ENCODE measurements at places on chromosomes 16 and 17.

GRCh38 chr17:41689497-41690299 lies 1.0 kb downstream of the EIF1 start:
- DNase-seq, result no peak

- DNase-seq, result no peak
These were observed 1.1 kb downstream of the IL17C start for GRCh38 chr16:88639231-88640038.

DNA sequence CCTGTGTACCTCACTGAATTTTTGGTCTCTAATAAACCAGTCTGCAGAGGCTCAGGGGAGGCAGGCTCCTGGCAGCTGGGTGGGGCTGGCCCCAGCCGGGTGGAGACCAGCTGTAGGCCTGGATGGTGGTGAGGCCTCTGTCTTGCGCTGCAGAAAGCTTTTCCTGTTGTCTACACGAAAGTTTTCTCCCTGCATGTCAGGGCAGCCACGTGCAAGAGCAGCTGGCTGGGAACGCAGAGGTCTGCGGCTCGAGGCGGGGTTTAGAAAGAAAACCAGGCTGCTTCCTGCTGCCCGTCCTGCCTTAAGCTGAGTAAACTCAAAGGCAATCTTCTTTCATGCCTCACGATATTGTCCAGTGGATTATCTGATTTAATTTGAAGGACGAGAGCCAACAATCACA lies 2.4 kb downstream of the SERPINF1 start:
- DNase-seq, result peak; percentile 44

GRCh38 chr16:30395155-30395991 lies at the start of gene ZNF48:
ZNF48 (plus strand) TSS chr16:30395420; CDS start chr16:30395795, 375 bp downstream.
- peak; percentile 21 for DNase-seq

- DNase-seq, result no peak
These were observed 56.9 kb upstream of the TEKT3 start for GRCh38 chr17:15398291-15398690.

DNA sequence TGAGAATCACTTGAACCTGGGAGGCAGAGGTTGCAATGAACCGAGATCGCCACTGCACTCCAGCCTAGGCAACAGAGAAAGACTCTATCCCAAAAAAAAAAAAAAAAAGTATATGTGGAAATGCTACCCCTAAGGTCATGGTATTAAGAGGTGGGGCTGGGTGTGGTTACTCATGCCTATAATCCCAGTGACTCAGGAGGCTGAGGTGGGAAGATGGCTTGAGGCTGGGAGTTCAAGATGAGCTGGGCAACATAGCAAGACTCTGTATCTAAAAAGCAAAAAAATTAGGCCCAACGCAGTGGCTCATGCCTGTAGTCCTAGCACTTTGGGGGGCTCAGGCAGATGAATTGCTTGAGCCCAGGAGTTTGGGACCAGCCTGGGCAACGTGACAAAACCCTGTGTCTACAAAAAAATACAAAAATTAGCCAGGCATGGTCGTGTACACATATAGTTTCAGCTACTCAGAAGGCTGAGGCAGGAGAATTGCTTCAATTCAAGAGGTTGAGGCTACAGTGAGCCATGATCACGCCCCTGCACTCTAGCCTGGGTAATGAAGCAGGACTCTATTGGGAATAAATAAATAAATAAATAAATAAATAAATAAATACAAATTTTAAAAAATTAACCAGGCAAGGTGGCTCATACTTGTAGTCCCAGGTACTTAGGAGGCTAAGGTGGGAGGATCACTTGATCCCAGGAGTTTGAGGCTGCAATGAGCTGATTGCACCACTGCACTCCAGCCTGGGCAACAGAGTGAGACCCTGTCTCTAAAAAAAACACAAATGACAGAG lies 32.3 kb upstream of the NUFIP2 start:
- DNase-seq, result no peak

GRCh38 chr17:41178843-41179616 lies 1.0 kb upstream of the KRTAP4-2 start:
- no peak for DNase-seq

- no peak for DNase-seq
These were observed 20.9 kb downstream of the TNS4 start for GRCh38 chr17:40480501-40481003.

DNA sequence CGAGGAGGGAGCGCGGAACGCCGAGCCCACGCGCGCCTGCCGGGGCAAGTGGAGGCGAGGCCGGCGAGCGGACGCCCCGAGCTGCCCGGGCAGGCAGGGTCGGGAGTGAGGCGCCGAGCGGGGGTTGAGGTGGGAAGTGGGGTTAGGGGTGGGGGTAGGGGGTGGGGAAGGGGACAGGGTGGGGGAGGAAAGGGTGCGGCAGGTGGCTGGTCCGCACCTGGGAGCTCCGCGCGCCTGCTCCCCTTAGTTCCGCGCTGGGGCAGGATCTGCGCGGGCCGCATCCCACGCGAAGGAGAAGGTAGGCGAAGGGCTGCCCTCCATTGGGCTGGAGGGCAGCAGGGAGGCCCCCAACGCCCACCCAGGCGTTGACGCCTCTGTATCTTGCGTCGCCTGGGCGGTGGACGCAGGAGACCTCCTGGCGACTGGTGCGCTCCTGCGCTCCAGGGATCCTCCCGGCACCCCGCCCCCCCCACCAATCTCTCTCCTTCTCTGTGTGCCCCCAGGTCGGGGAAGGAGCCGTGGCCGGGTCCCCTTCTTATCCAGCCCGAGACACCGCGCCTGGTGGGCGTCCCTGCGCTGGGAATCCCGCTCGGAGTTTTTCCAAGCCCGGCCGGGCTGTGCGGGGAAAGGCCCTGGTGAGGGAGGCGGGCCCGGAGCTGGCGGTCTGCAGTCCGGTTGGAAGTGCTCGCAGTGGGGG lies 51.3 kb upstream of the AMZ2 start:
- no peak for DNase-seq

DNA sequence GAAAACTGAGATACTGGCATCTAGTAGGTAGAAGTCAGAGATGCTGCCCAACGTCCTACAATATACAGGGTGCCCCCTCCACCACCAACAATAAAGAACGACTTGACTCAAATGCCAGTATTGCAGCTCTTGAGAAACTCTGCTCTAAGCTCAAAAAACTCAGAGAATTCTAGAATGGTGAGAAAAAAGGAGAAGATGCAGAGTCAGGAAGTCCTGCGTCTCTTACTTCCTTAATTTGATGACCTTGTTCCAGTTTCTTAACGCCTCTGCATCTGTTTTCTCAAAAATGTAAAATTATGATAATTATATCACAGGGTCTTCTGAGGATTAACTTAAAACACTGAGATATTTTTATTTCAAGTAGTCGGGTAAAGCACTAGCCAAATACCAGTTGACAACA lies 1.7 kb upstream of the HSBP1 start:
- no peak for DNase-seq

GRCh38 chr16:3695610-3696369 lies 21.5 kb downstream of the TRAP1 start:
- no peak for DNase-seq

GRCh38 chr17:31915456-31916100 lies 14.1 kb upstream of the UTP6 start:
- DNase-seq, result no peak

GRCh38 chr17:7046127-7046724 lies 2.3 kb upstream of the SLC16A11 start:
- DNase-seq, result no peak

DNA sequence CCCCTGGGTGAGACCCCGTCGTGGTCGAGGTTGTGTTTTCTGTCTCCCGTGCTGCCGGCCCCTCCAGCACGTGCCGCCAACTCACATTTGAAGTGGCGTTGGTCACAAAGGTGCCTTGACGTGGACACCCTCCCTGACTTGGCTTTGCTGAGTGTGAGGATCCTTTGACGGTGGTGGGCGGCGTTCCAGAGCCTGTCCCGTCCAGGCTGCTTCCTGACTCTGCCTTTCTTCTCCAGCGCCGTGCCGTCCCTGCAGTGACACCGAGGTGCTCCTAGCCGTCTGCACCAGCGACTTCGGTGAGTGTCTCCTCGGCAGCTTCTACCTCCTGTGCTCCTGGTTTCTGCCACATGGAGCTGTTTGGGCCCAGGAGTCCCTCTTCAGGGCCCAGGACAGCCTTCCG lies 13.5 kb downstream of the METRNL start:
- no peak for DNase-seq

DNA sequence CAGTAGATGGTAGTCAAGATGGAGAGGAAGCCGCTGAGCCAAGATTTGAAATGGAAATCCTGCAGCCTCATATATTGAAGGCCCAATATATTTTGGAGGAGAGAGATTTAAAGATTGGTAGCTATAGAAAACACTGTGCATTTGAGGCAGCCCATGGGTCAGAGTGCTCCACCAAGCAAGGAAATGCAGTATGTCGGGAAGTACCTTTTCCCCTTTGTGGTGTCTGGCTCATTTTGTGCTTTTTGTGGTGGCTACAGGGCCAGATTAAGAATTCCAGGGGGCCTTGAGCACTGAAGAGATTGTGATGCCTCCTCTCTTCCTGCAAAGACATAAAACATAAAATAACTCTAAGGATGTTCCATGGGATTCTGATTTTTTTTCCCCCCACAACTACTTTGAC lies 39.6 kb downstream of the CDRT15 start:
- no peak for DNase-seq

GRCh38 chr16:53998966-53999522 lies 287.5 kb downstream of the IRX3 start:
- DNase-seq, result no peak

DNA sequence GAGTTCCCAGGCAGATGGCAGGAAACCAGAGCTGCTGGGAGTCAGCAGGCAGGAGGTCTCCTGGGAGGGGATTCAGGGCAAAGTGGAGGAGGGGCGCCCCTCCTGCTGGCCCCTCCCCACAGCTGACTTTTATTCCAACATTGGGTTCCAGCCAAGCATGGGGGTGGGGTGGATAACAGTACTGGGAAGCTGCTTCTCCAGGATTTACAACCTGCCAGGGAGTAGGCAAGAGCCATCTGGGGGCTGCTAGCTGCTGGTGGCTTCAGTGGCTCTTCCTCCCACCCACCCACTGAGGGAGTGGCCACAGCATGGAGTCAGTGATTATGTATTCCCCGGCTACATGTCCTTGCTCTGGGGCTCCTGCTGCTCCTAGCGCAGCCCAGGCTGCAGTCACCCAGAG lies 36.8 kb downstream of the TMEM132E start:
- DNase-seq, result no peak

DNA sequence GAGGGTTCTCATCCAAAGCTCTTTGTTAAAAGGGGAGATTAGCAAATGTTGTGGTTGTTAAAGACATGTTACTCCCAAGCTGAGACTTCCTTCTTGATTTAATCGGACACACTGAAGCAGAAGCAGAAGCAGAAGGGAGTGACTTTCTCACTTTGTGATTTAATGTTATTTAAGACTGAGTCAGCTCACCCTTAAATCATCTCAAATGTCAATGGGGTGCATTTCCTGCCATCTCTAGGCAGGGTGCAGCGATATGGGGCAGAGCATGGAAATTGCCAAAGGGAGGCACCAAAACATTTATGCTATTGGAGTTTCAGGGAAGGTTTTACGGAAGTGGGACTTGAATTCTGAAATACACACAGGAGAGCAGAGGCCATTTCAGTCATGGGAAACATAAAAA lies 283.6 kb downstream of the ABCC12 start:
- no peak for DNase-seq

DNA sequence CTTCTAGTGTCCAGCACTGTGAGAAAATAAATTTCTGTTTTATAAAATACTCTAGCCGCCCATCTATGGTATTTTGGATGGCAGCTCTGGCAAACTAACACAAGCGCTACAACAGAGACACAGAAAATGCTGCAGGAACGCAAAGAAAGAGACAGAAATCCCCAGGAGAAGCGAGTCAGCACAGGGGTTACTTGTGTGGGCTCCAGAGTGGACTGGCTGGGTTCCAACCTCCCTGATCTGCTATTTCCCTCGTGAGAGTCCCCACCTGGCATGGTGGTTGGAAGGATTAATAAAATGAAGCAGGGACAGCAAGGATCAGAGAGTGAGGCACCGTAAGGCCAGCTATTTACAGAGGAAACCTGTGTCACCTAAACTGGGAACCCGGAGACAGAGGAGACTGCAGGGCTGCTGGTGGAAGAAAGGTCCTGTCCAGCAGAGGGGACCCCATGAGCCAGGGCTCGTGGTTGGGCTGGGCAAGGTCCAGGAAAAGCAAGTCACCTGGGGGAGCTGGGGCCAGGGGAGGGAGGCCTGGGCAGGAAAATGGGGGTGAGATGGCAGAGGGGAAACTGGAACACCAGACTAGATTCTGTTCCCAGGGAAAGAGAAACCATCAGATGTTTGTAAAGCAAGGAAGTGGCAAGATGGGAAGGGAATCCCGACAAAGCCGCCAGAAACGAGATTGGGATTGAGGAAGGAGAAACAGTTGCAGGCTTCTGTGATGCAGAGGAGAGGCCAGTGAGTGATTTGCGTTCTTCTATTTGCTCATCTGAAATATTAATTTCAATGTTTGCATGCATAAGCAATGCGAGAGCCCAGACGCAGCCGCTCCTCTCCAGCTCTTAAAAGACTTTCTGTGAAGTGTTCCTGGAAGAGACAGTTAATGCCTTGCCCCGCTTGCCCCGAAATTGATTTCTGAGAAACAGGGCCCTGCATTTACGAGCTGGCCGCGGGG lies 63.0 kb upstream of the TEKT3 start:
- no peak for DNase-seq

GRCh38 chr16:1337486-1337885 lies 4.0 kb downstream of the BAIAP3 start:
- DNase-seq, result no peak

DNA sequence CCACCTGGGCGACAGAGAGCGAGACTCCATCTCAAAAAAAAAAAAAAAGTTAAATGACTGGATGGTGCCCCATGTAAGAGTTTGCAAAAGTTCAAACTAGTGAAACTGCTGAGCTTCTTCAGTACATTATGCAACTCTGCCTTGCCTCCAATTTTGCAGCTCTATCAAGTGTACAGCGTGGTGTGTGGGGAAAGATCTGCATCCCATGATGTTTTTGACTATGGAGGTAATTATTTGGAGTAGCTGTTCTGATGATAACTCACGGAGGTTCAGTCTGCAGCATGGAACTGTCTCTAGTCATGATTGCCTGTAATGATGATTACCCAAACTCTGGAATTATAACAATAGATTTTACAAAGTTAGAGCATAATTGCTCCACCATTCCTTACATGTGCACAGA lies 149.6 kb downstream of the PITPNC1 start:
- no peak for DNase-seq

DNA sequence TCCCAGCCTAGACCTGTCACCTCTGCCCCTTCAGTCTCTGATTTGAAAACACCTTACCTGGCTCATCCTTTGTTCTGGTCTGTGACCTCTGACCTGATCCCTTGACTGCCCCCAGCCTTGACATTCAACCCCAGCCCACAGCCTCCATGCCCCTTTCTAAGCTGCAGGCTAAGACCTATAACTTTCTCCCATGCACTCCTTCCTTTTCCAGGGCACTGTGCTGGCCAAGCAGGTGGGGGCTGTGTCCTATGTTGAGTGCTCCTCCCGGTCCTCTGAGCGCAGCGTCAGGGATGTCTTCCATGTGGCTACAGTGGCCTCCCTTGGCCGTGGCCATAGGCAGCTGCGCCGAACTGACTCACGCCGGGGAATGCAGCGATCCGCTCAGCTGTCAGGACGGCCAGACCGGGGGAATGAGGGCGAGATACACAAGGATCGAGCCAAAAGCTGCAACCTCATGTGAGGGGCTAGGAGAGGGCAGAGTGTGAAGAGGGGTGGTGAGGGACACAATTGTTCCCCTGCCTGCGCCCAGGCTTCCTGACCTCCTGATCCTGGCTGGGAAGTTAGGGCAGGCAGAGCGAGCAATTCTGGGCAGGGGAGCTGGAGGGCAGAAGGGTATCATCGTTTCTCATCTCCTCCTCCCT lies 3.3 kb downstream of the RND2 start:
- DNase-seq, result no peak

- peak; percentile 76 for DNase-seq
These were observed 37.5 kb downstream of the ERCC4 start for GRCh38 chr16:13957197-13958078.

GRCh38 chr16:57688987-57689761 lies 5.4 kb upstream of the DRC7 start:
- no peak for DNase-seq

- DNase-seq, result no peak
These were observed 23.3 kb downstream of the QPRT start for GRCh38 chr16:29702269-29702668.

All from AG04449 (cell line).